ENCODE measurements at places on chromosomes 6 and 20.
A peak's percentile ranks its signal among the peaks of the same experiment; 100 is the strongest.

DNA sequence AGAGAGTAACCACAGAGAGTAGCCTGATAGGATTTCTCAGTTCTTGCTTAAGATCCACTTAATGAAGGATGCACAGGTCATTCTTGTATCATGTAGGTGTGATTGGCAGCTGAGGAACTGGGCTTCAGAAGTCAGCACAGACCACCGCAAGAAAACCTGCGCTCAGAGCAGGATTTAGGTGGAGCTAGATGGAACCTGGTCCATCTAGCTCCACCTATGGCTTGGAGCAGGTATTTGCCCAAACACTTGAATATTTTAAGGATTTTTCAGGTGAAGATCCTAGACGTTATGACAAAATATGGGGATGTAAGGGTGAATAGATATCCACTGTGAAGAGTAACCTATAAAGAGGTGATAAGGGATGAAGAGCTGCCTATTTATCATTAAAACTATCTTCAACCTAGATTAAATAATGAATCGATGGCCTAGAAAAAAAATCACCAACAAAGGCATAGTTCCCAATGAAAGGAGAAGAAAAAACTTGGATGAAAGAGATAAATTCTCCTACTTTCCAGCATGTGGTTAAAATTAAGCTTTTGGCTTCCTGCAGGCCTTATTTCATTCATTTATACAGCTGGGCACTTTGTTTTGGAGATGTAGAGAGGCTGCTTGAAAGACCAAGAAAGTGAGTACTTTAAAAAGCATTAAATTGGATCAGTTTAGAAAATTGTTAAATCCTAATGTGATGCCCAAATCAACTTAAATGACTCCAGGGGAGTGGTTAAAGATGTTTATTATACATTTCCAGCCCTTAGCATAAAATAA is 778.4 kb upstream of the GJE1 start:
- no peak for DNase-seq

DNA sequence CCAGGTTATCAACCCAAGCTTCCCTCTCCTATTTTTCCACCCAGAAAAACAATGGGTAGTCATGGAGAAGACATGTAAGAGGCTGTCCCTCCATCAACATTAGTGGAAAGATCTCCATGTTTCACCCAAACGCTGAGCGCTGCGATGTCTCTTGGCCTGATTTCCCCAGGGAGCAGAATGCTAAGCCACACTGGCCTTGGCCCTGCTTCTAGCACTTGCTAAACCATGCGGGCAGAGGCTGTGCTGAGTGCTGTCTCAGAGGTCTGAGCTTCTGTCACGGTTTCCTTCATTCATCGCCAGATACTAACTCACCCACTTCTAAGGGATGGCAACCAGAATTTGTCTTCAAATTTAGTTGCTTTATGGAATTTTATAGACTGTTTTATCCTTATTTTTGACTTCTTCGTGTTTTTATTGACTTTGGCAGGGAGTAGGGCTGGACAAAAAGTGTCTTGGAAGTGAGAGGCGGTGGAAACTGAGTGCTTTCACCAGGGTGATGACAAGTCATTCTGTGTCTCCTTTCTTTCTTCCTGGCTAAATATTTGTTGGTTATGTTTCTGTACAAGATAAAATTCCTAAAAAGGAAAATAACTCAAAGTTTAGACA is 181.4 kb upstream of the UST start:
- DNase-seq, result no peak

- DNase-seq, result no peak
Measured at GRCh38 chr6:137542713-137543112, 48.5 kb upstream of the OLIG3 start.

DNA sequence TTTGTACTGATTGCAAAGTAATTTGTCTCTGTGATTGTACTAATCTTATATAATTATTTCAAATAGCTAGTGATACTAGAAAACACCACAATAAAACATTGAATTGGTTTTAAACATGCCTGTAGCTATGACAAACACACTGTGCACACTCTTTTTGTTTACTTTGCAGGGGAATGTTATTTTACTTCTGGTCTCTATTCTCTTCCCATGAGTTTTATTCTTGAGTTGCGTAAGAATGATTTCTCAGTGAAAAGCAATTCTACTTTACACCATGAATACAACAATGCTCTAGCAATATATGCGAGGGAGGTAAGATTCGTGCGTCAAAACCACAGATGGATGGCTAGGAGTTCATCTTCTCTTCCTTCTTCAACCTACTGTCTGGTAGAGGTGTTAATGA is 68.4 kb upstream of the PHACTR1 start:
- no peak for DNase-seq

- DNase-seq, result no peak
Measured at GRCh38 chr20:58586565-58587093, 64.5 kb upstream of the STX16 start.

DNA sequence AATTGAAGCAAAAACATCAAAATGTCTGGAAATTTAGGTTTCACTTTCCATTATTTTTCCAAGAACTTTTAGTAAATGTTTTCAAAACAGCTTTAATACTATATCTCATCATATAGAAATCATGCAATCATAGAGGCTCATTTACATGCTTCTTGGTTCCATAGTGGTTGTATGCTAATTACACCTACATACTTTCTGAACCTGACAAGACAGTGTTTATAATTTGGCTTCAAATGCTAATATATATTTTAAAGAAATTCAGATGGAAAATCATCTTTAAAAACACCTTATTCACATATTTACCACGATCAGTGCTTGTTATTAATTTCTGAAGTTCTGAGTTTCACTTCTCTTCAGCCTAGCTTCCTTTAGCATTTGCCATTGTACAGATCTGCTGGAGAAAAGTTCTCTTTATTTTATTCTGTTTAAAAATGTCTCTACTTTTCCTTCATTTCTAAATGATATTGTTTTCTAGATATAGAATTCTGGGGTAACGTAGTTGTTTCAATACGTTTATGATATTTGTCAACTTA is 89.9 kb downstream of the PLCB1 start:
- no peak for DNase-seq

- DNase-seq, result no peak
Measured at GRCh38 chr20:4635342-4635741, 86.4 kb upstream of the PRND start.

DNA sequence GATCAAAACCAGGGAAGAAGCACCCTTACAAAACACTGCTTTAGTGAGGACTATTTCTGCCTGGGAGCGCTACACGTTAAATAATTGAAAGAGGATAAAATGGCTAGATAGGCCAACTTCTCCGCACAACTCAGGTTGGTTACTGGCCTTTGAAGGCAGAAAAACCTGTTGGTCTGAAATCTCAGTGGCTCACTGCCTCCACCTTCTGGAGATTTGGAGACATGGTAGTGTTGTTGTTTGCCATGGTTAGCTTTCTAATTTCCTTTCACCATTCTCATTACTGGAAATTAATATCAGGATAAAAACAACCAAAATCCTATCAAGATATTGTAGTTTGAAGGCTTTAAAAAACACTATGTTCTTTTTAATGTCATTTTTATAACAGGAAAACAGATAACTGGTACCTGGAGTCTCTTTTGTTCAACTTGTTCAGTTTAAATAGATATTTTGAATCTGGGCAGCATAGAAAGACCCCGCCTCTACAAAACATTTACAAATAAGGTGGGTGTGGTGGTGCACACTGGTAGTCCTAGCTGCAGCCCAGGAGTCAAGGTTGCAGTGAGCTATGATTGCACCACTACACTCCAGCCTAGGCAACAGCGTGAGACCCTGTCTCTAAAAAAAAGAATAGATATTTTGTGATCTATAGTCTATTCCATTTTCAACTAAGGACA is 27.5 kb upstream of the BCLAF1 start:
- peak; percentile 32 for DNase-seq

DNA sequence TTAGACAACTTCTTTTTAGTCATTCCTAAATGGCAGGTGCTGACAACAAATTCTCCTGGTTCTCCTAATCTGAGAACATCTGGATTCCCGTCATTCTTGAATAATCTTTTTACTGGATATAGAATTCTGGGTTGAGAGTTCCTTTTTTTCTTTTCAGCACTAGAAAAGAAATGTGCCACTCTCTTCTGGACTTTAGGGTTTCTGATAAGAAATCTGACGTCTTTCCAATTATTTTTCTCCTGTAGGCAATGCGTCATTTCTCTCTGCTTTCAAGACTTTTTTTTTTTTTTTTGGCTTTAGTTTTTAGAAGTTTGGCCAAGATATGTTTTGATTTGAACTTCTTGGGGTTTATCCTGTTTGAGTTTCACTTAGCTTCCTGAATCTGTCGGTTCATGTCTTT is 66.1 kb upstream of the RNF24 start:
- DNase-seq, result no peak

GRCh38 chr6:77205936-77206335 is 257.4 kb downstream of the HTR1B start:
- no peak for DNase-seq

DNA sequence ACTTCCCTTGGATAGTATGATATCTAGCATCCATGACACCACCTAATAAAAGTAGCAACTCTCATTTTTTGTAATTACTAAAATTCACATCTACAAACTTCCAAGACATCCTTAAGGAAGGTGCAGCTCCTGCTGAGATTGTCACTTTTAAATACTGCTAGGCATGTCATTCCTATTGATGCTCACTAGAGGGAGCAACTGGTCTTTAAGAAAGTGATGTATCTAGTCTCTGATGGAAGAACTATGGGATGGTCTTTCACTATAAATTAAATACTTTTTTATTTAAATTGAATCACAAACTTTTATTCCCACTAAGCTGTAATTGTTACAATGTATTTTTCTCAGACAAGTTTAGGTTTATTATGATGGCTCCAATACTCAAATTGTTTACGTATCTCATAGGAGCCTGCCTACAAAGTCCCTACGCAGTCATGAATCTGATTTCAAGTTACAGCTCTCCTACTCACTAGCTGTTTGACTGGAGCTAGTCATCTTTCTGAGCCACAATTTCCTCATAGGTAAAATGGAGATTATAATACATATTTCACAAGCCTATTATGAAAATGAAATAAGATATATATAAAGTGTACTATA is 8.1 kb upstream of the TSPYL1 start:
- DNase-seq, result no peak

GRCh38 chr6:46923476-46923875 is 1.7 kb upstream of the ADGRF5 start:
- no peak for DNase-seq

DNA sequence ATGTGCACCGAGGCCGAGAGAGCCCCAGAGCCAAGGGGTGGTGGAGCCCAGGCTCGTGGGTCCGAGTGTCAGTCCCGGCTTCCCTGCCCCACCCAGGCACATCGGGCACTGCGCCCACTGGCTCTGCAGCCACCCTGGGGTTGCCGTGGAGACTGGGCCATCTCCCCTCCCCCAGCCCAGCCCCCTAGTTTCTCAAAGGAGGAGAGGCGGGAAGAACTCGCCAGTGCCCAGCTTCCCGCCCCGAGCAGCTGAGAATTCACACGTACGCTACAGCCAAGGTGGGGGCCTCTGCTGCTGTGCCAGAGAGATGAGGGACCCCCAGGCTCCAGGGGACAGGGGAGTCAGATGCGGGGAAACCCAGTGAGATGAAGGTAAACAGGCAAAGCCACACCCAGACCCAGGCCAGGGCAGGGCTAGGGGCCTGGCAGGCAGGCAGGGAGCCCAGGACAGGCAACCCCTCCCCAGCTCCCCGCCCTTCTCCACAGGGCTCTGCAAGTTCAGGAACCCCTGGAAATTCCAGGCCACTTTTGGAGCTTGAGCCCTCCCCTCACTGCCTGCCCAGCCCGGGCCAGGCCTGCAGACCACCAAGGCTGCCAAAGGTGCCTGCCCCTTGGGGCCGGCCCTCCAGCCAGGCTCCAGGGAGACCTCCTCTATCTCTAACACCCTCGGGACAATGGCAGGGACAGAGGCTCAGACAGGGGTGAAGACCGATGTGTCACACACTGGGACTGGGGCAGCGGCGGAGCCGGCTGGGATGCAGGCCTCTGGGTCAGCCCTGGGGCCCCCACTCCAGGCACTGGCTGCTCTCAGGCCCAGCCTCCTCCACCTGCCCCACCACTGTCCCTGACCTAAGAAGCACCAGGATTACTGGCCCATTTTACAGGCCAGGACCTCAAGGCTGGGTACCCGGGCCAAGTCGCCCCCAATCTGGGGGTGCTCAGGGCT is 6.0 kb downstream of the LAMA5 start:
- no peak for DNase-seq

GRCh38 chr6:167410462-167410861 is 85.6 kb downstream of the TTLL2 start:
- no peak for DNase-seq

GRCh38 chr20:21232546-21233280 is 70.4 kb upstream of the XRN2 start:
- no peak for DNase-seq

DNA sequence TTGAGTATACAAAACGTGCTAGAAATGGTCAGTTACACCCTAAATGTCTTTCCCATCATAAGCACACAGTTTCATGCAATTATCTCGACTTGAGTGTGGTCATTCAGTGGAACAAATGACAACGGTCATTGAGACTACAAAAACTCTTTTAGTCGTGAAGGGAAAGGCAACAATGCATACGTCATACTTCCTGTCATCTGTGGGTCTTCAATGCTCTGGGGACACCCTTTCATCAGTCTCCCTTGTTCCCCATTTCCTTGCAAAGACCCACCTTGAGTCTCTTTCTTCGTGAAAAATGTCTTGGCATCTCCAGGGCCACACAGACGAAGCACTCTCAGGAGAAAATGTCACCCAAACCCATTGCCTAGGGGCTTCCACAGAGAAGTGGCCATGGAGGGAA is 238.5 kb downstream of the GMPR start:
- DNase-seq, result no peak

DNA sequence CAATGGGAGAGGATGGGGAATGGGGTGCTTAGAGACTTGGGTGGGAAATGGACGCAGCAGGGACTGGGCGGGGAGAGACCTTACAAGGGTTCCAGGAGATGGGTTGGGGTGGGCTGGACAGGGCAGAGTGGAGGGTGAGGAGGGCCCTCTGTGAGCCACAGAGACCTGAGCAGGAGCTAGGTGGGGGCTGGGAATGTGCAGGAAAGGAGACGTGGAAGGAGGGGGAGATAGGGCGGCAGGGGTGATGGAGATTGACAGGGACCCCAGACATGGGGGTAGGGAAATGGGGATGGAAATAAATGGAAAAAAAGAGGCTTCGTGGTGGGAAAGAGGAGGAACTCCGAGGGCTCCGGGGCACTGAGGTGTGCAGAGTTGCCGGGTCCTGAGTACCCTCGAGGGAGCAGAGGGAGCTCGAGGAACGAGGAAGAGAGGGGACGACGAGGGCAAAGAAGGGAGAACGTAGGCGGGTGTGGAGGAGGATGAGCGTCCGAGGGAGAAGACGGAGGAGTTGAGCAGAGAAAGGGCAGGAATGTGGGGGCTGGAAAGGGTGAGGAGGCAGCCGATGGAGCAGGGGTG is 2.0 kb upstream of the CTCFL start:
- DNase-seq, result no peak

GRCh38 chr6:27617700-27618689 is 145.1 kb upstream of the ZNF184 start:
- DNase-seq, result no peak

GRCh38 chr6:24064106-24064505 is 61.9 kb upstream of the NRSN1 start:
- DNase-seq, result no peak

GRCh38 chr20:59135093-59135492 is 28.5 kb upstream of the ZNF831 start:
- DNase-seq, result no peak

GRCh38 chr6:134546962-134547645 is 229.2 kb upstream of the SGK1 start:
- DNase-seq, result no peak

Data from hepatic stellate cell (primary cell).